ENCODE measurements at places on chromosomes 13 and 19.

- no peak for DNase-seq
Observed at GRCh38 chr19:43329989-43330388, 23.5 kb upstream of the CD177 start.

GRCh38 chr19:16841391-16841926 is 12.3 kb downstream of the SIN3B start:
- no peak for DNase-seq

DNA sequence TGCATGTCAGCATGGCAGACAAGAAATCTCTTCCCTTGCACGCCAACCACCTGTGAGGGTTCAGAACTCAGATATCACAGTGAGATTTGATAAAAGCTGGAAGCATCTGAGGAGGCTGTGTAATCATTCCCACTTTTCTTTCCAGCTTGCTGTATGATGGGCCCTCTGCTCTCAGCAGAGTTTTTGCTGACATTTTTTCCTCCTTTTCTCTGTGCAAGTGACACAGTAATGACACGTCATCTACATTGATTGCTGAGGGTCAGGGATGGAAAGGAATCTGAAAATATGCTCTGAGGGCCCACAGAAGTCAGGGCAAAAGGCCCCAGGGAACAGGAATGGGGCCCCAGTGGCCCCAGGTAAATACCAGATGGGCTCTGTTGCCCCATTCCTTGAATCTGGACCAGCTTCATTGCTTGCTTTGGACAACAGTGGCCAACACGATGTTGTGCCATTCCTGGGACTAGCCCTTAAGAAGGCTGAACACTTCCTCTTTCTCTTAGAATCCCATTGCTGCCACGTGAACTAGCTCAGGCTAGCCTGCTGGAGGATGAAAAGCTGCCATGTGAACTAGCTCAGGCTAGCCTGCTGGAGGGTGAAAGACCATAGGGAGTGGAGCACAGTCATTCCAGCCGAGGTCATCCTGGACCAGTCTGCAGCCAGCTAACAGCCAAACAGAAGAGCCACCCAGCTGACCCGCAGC is 68.2 kb downstream of the CACNA1A start:
- DNase-seq: no peak

DNA sequence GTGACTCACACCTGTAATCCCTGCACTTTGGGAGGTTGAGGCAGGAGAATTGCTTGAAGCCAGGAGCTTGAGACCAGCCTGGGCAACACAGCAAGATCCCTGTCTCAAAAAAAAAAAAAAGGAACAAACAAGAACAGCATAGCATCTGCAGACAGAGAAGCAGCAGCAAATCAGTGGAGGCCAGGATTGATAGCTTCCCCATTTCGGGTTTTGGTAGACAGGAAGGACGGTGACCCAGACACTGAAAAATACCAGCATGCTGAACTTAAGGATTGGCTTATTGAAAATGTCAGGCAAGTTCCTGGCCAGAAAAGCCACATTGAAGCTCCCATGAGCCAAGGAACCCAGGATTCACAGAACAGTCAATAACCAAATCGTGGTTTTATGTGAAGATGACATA is 3.0 kb downstream of the ZNF490 start:
- DNase-seq: no peak

DNA sequence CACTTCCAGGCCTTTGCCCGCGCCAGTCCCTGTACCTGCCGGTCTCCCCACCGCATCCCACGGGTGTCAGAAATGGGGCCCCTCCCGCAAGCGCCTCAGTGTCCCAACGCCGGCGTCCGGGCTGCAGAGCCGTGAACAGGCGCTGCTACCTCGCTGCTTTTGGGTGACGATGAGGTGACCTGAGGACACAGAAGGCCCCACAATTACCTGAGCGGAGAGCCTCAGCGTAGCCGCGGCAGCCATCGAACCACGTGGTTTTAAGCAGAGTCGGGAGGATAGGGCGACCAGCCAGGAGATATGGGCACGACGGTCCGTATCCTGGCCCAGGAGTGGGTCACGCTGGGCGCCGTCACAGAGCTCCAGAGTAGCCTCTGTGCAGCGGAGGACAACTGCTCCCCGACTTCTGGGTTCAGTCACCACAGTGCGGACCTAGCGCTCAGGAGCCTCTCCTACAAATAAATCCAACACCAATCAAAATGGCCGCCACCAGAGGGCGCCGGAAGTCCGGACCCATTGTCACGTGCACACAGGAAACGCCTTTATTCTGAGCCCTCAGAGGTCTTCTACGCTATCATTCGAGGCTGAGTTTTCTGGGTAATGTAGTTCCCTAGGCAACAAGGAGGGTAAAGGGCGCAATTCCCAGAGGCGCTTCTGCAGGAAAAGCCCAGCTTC is at the start of gene ZNF814:
ZNF814 (minus strand) TSS at position 478 of the 672 bp plus-strand sequence; CDS start at position 243, 235 bp downstream.
- peak; percentile 58 for DNase-seq

- DNase-seq: no peak
Observed at GRCh38 chr19:34767951-34768350, 5.1 kb downstream of the ZNF599 start.

DNA sequence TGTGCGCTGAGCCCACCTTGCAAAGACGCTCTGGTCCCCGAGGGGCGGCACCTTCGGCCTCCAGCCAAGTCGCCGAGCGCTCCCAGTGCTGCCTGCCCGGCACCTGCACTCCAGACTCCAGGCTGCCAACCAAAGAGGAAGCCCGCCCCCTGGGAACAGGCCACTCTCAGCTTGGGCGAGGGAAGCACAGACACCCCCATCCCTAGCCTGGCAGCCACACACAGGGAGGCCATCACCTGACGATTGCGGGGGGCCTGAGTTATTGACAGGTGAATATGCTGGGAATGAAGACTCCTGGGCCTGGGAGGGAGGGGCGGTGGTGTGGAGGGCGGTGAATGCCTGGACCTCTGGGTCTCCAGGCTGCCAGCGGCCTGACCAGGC is 10.3 kb upstream of the ZNF492 start:
- no peak for DNase-seq

DNA sequence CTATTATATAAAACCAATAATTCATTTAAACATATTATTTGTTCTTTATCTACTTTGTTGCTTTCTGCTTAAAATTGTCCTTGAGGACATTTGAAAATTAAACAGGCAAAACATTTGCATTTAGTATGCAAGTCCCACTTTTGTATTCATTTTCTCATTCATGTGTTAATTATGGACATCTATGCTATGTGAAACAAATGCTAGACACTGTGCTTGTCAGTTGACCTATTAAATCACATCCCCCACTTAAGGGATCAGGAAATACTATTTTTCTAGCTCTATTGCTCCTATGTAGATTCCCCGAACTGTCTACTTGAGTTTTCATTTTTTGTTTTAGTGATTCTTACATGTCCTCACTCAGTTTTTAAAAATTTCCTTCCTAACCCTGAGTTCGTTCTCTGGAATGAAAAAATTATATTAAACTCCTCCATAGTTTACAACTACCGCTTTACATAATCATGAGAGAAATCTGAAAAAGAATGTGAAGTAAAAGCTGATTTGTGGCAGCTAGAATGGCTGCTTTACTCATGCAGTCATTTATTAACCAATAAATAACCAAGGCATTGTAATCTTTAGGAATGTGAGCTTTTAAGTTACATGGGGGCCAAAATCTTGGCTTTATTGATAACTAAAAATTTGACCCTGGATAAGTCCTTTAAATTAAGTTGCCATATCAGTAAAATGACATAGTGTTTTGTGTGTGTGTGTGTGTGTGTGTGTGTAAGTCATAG is 188.5 kb downstream of the LIG4 start:
- no peak for DNase-seq

DNA sequence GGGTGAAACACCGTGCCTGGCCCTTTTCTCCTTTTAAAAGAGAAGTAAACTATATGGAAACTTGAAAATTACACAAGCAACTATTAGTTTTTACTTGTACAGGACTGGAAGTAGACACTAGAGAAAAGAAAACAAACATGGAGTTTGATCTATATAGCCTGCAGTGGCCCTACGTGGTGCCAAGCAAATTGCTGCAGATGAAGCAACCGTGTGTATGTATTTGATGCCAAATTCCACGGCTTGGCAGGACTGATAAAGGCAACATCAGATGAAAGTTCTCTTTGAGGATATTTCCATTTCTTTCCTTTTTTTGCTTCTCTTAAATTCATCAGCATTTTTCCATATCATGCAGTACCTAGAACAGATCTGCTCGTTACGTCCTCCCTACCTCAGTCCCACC is 49.8 kb downstream of the ATP8A2 start:
- no peak for DNase-seq

GRCh38 chr13:26221721-26222519 is at the start of gene RNF6:
Gene RNF6, minus strand, starts transcription at chr13:26222314. Its CDS starts 2,665 bp downstream, at chr13:26219649.
- peak; percentile 99 for DNase-seq

DNA sequence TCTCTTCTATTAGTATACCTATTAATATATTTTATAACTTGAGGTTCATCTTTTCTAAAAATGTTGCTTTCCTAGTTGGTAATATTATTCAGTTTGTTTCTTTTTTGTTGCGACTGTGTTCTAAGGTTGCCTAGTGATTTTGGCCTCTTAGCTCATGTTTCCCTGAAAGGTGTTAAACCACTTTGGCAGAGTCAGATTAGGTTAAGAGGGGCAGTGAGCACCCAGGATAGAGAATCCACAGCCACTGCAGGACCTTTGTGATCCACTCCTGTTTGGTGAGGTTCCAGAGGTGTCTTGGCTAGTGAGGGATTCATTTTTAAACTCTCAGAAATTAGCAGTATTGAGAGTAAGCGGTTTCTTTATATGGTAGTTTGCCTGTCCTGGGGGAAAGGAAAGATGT is 14.9 kb upstream of the GPR18 start:
- no peak for DNase-seq

GRCh38 chr13:61908906-61909615 is 493.4 kb upstream of the PCDH20 start:
- no peak for DNase-seq

DNA sequence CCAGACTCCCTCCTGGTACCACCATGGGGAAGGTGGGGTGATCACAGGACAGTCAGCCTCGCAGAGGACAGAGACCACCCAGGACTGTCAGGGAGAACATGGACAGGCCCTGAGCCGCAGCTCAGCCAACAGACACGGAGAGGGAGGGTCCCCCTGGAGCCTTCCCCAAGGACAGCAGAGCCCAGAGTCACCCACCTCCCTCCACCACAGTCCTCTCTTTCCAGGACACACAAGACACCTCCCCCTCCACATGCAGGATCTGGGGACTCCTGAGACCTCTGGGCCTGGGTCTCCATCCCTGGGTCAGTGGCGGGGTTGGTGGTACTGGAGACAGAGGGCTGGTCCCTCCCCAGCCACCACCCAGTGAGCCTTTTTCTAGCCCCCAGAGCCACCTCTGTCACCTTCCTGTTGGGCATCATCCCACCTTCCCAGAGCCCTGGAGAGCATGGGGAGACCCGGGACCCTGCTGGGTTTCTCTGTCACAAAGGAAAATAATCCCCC is 505 bp upstream of the CEACAM5 start:
- DNase-seq: no peak

DNA sequence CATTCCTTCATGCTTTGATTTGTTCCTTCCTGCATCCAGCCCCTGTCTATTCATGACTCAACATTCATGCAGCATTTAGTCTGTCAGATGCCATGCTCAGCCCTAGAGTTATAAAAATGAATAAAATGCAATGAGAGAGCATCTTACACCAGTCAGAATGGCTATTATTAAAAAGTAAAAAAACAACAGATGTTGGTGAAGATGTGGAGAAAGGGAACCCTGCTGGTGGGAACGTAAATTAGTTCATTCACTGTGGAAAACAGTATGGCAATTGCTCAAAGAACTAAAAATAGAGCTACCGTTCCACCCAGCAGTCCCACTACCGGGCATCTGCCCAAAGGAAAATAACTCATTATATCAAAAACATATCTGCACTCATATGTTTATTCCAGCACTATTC is 70.0 kb upstream of the GTF3A start:
- DNase-seq: no peak

GRCh38 chr13:101829484-101829883 is 377.0 kb downstream of the ITGBL1 start:
- no peak for DNase-seq

DNA sequence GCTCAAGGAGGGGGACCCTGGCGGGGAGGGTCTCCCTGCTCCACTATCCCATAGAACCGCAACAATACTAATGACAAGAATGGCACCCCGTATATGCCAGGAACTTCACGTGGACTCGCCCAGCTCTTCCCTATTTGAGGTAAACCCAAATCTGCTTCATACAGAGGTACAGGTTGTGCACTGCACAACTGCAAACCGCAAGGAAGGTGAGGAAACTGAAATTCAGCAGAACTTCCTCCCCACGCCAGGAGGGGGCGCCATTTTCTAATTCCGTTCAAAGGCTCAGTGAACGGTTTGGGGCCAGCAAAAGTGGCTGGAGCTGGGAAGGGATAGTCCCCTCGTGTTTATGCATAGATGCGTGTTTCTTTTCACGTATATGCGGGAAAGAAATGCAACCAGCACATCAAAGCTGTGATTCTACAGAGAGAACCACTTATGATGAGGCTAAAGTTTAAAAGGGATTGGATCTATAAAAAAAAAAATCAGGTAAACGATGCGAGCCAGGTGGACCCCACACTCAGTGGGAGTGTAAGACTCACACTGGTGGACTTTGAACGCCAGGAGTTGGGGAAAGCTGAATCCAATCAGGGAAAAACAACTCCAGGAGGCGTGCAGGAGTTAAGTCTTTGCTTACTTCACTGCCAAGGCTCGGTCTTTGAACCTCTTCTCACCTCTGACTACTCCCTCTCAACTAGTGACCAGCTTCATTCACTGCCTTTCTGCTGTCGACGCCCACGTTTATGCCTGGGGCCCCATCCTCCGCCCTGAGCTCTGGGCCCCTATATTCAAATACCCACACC is 20.3 kb downstream of the C19orf81 start:
- DNase-seq: peak; percentile 29

DNA sequence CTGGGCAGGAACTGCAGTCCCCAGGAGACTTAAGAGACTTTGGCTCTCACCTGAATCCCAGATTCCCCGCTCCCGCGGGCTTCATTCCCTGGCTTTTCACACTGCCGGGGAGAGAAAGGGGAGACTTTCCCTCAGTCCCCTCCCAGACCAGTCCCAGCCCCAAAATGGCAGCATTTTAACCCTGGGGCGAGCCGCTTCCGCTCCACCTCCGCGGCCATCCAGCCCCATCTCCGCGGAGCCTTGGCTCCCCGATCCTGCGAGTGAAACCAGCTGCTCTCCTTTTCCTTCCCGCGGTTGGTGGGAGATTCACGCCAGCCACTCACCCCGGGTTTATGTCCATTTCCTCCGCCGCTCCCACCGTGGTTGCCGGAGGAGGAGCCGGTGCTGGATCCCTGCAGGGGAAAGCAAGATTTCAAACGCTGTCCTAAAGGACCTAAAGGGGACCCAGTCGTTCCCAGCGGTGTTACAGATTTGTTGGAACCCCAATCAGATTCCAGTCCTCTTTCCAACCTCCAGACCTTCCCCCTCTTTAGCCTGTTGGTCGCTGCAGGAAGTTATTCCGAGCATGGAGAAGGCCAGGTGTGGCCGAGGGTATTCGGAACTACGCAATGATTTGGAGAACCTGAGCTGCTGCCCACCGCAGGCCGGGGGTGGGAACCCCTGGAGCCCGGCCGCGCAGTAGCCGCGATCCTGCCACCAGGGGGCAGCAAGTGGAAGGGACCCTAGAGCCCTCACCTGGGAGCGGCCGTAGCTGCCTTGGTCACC is 3.4 kb downstream of the DMKN start:
- peak; percentile 93 for DNase-seq

DNA sequence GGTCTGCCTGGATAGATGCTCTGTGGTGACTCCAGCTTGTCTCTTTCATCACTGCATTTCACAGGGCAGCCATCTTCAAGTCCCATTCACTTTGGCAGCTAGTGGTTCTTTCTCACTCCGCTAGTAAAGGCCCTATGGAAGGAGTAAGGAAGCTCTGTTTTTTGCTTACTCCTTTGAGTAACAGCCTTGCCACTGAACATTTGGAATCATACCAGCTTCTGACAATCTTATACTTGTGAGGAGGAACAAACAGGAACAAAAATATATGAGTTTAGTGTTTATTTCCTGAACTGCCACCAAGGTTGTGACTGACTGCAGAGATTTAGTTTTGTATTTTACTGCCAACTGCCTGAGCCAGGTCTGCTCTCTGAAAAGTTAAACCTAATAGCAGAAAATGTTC is 38.7 kb downstream of the KCTD4 start:
- DNase-seq: no peak

Measured in RWPE1 (cell line).